ENCODE measurements at places on chromosomes 2 and 18.

DNA sequence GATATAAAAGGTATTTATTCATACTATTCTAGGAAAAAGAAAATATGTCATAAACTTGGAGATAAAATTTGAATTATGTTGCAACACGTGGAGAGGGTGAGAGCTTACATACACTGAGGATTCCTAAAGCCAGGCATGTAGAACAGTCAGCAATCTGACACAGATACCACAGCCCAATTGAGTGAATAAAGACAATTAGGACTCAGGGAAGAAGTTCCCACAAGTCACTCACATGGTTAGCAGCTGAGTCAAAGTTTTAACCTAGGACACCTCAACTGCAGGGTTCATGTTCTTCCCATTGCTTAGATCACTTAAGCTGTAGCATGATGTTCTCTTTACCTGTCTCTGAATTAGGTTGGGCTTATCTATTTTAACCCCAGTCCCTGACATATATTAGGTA is 189.5 kb downstream of the CMPK2 start:
- DNase-seq: no peak

GRCh38 chr2:44351088-44351487 is 10.2 kb downstream of the PREPL start:
- DNase-seq: peak; percentile 36

- no peak for DNase-seq
Observed at GRCh38 chr2:108982259-108982679, 6.8 kb downstream of the EDAR start.

- no peak for DNase-seq
Observed at GRCh38 chr18:29560270-29560669, 1383.3 kb upstream of the CDH2 start.

GRCh38 chr18:5237083-5237722 is 40.1 kb upstream of the AKAIN1 start:
- DNase-seq: no peak

DNA sequence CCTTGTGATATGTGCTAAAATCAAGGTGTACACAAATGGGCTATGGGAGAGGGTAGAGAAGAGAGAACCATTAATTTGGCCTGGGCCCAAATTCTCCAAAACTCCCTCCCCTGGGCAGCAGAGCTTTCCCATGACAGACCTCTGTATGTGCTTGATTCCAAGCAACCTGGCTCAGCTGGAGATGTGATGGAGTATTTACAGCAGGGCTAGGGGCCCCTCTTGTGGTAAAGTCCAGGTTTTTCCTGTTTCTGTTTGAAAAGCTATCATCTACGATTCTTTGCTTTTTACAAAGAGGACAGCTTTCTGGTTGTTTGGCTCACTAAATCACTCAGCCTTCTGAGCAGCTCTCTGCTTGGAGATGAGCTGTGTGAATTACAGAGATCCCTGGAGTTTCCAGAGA is 40.3 kb downstream of the KCNS3 start:
- DNase-seq: no peak

GRCh38 chr18:76715012-76715610 is 107.2 kb upstream of the ZNF236 start:
- no peak for DNase-seq

- DNase-seq: no peak
Observed at GRCh38 chr2:7929281-7929680, 752.6 kb upstream of the ID2 start.

DNA sequence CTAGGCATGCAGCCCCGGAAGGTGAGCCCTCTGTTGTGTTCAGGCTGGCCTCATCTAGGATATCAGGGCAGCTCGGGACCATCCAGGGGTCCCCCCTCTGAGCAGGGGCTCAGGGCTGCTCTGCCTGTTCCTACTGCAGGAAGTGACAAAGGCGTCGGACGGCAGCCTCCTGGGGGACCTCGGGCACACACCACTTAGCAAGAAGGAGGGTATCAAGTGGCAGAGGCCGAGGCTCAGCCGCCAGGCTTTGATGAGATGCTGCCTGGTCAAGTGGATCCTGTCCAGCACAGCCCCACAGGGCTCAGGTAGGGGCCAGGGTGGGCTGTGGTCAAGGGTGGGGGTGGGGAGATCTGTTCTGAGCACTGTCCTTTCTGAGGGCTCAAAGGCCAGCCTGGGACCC is 13.1 kb downstream of the KCNIP3 start:
- DNase-seq: no peak

- DNase-seq: no peak
Observed at GRCh38 chr2:165877565-165878550, 75.7 kb downstream of the TTC21B start.

- peak; percentile 52 for DNase-seq
Observed at GRCh38 chr18:49250816-49251388, 209.5 kb downstream of the DYM start.

GRCh38 chr2:9287400-9288045 is 80.9 kb downstream of the ASAP2 start:
- no peak for DNase-seq

GRCh38 chr18:32674491-32674890 is 98.3 kb downstream of the KLHL14 start:
- no peak for DNase-seq

DNA sequence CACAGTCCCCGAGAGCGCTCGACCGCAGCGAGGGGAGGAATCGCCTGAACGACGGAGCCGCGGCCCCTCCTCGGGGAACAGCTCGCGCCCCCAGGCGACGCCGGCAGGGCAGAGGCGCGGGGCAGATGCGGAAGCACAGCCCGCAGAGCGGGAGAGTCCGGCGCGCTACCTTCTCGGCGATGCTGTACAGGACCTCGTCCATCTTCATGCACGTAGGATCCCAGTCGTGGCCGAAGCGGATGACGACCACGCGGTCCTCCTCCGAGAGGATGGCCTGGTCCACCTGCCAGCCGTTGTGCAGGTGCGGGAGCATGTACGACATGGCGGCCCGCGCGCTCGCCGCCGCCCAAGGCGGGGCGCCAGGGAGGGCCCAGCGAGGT is 302 bp downstream of the TXNL4A start:
- DNase-seq: peak; percentile 34

DNA sequence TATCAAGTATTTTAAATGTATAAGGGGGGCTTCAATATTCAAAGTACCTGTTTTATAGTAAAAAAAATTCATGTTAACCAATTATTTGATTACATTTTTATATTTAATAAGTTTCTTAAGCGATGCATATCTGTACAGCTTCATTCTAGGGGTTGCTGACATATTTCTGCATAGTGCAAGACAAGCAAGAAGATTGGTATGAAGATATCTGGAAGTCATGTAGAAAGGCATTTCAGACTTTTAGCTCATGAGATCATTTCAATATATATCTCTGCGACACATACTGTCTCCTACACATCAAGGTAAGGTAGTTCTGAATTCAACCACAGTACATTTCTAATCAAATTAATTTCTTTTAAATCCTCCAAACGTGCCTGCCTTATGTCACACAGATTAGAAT is 73.1 kb downstream of the MEMO1 start:
- no peak for DNase-seq

- no peak for DNase-seq
Observed at GRCh38 chr18:71293322-71293721, 1004.5 kb downstream of the SOCS6 start.

GRCh38 chr18:56505971-56506370 is 132.4 kb downstream of the TXNL1 start:
- DNase-seq: no peak

- DNase-seq: no peak
Observed at GRCh38 chr2:233075966-233076339, 15.8 kb downstream of the INPP5D start.

GRCh38 chr2:40439473-40439872 is 12.4 kb downstream of the SLC8A1 start:
- DNase-seq: no peak

GRCh38 chr2:231601356-231602229 is 8.9 kb downstream of the TEX44 start:
- DNase-seq: peak; percentile 65

GRCh38 chr2:55391155-55391554 is 28.5 kb downstream of the CCDC88A start:
- DNase-seq: no peak

DNA sequence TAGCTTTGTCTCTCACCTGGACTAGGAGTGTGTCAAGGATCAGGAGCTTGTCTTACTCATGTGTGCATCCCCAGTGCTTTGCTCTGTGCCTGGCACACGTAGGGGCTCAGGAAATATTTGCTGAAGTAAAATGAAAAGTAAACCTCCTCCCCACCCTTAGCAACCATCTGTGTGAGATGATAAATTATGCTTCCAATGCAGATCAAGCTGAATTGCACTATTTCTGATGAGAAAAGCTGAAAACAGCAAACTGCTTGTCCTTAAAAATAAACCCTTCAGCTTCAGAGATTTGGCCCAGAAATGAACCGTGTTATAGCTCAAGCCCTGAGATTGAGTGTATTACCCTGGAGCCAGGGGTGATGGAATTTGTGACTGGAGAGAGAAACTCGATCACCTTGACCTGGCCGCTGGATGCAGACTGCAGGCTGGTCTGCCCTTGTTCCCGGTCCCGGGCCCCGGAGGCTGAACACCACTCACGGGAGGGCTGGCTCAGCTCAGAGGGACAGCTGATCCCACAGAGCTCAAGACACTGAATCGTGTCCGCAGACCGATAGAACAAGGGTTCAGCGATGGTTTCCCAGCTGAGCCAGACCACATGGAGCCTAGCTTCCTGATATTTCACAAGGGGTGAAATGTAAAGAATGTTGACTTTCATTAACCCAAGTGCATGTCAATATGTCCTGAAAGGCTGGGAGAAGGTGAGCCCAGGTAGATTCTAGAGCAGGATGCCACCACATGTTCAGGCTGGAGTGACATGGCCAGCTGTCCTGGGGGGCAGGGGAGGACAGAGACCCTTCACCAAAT is 50.5 kb downstream of the DDX1 start:
- DNase-seq: no peak

GRCh38 chr2:144466637-144467036 is 53.3 kb downstream of the ZEB2 start:
- peak; percentile 28 for DNase-seq

- DNase-seq: no peak
Observed at GRCh38 chr18:69978732-69979715, 31.4 kb upstream of the CD226 start.

DNA sequence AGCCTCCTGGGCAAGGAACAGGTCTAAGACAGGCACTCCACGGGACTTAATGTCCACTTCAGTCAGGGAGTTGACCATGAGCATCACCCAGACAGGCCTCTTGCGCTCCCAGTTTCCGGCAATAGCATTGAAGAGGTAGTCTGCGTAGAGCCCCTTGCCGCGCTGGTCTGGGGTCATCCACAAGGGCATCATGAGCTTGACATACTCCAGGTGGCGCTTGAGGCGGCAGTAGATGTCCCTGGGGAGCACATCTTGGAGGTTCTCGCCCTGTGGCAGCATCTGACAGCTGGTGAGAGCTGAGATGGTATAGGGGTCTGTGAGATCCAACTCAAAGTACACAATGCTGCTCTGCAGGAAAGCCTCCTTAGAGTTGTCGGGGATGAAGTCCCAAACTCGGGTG is 10.6 kb downstream of the TRABD2A start:
- no peak for DNase-seq

DNA sequence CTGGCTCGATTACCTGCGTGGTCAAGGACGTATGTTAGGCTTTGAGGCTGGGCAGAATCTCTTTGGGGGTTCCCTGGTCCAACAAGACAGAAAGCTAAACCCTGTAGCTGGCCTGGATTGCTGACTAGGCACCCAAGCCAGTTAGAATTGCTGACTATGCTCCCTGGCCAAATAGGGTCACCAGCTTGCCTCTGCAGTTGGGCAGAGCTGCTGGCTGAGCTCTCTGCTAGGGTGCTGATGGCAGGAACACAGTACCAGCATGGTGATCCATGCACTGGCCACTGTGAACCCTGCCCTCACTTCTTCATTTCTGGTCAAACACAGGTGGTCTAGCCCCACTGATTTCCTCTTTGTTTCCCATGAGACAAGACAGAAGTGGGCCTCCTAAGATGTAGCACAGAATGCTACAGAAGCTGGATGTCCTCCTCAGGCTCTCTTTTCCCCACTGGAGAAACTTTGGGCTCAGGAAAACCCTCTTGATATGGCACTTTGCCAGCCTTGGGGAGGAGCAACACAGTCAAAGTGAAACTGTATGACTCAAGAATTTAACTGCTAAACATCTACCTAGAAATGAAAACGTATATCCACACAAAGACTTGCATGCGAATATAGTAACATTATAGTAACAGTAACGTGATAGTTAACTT is 20.8 kb downstream of the SP140L start:
- no peak for DNase-seq

- no peak for DNase-seq
Observed at GRCh38 chr2:96449637-96450036, 55.5 kb downstream of the NEURL3 start.

GRCh38 chr2:241316825-241317224 is 1.1 kb downstream of the SEPTIN2 start:
- no peak for DNase-seq

DNA sequence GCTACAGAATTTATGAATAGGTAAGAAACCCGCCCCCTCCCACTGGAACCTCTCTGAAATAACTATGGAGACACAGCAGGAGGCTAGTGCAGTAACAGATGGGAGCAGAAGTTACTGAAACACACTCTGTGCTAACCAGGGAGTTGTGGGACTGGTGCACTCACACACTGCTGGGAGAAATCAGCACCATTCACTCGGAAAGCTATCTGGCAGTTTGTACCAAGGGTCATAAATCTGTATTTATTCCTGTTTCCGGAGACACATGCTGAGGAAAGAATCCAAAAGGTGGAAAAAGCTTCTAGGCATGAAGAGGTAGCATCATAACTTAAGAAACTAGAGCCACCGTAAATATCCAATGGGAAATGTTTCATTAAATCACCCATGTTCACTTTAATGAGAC is 39.9 kb downstream of the TGFA start:
- DNase-seq: no peak

DNA sequence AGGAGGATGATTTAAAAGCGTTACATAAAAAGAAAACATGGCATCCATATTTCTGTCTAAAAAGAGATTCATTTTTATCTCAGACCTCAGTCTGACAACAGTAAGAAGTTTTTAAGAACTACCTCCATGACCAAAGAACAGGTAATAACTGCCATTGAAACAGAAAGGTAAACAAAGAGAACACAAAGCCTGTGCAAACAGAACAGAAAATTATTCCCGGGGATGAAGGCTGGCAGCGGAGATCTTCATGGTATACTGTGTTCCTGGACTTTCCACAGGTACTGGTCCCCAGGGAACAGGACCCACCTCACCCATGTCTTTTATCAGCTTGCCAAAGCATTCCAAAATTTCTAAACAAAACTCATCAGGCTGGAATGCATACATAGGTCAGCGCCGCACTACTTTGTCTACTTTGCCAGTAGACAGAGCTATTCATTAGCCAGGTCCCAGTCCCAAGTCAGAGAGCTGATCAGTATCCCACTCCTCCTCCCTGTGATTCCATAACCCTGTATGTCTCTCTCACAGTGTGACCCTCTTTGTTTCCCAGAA is 277.3 kb downstream of the MBD2 start:
- DNase-seq: no peak

- DNase-seq: no peak
Observed at GRCh38 chr2:213703406-213704098, 419.3 kb downstream of the SPAG16 start.

DNA sequence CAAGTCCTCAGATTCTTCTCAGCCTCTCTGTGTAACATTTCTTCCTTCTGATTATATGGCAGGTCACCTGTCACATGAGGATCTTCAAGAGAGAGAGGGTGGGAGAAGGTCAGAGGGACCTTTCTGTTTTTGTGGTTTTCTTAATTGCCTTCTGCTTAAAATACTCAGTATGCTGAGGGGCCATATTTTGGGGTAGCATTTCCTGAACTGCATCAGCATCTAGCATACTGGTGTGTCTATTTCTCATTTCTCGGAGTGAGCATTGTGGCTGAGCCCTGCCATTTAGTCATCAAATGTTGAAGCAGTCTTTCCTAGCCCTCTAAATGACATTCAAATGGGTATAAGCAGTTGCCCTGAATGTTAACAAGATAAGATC is 162.7 kb downstream of the MYO3B start:
- DNase-seq: no peak

- DNase-seq: no peak
Observed at GRCh38 chr18:48723837-48724236, 185.0 kb downstream of the CTIF start.
